NCI-H2081 treated with DMSO at 0.1 percent for 48 hours (cell line): ENCODE measurements at places on chromosomes 2 and 18.

GRCh38 chr2:28452534-28453081, 43.3 kb upstream of the PLB1 start:
- no peak for DNase-seq

GRCh38 chr18:75293591-75293990, 83.0 kb downstream of the TSHZ1 start:
- DNase-seq = no peak

DNA sequence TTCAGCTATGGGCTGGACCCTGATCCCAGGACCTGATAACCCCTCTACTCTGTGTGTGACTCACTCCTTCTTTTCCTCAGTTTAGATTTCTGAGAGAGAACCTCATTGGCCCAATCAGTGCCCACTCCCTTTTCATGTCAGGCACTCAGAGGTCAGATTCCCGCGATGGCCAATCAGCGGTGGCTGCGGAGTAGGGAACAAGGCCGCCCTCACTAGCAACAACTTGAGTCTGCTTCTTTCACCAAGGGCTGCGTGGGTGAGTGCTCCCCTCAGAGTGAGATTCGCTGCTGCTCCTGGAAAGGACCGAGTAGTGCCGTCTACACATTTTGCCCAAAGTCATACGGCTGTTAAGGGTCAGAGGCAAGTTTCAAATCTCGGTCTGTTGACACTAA, 34.7 kb downstream of the NPPC start:
- DNase-seq = no peak

- DNase-seq = no peak
Observed at GRCh38 chr2:236131073-236131692, 37.0 kb downstream of the GBX2 start.

DNA sequence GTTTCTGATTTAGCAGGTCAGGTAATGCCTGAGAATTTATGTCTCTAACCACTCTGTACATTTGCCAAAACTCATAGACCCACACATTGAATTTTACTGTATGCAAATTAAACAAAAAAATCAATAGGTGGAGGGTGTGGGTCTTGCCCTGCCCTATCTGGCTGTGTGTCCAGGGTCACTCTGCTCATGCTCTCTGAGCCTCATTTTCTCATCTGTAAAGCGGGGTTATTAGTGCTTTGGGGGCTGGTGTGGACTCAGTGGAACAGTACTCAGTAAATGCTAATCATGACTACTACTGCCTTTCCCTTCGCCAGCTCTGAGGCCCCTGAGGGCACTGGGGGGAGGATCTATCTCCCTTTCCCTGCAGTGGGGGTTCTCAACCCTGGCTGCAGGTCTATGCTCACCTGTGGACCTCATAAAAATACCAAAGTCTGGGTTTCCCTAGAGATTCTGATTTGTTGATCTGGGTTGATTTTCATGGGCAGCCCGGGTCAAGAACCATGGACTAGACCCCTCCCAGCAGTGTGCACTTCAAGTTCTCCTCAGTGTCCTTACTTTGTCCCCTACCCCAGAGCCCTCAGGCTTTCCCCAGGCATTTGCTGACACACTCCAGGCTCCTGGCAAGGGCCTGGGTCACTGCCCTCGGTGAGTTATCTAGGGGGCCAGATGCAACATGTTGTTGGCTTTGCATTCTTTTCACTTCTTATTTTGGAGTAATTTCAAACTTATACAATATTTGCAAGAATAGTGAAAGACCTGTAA, 27.5 kb downstream of the MTHFD2 start:
- no peak for DNase-seq

DNA sequence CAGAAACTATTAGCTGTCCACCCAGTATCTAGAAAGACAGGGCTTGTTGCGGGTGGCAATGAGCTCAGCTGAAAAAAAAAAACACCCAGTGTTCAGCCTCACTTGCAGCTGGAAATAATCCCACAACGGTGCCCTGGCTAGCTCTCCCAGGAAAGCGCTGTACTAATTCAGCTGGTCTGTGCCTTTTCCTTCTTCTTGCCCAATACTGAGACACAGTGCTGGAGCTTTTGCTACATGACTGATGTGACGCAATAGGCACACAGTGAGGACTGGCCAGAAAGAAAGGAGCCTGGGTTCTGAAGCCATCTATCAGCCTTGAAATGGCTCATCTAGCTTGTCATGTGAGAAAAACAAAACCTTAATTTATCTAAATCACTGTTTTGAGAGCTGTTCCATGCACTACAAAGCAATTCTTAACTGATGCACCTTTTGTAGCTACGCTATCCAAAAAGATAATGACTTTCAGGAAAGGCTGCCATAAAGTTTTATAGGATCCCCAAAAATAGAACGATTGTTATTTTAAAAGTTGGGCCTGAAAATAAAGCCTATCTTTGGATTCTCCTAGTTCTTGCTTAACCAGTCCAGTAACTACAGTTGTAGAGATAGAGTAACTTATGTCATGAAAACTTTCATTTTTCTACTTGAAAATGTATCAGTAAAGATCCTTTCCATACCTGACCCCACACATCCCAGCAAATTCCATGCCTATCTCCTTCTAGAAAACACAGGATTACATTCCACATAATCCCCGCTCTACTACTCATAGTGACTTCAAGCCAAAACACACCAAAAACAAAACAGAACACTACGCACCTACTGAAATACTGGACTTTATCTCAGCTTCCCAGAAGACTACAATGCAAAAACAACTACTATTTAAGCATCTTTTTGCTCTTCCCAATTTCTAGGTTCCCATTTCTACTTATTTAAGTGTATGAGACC, 15.9 kb downstream of the KIDINS220 start:
- DNase-seq = no peak

GRCh38 chr18:50696929-50697328, 122.9 kb downstream of the MRO start:
- no peak for DNase-seq

DNA sequence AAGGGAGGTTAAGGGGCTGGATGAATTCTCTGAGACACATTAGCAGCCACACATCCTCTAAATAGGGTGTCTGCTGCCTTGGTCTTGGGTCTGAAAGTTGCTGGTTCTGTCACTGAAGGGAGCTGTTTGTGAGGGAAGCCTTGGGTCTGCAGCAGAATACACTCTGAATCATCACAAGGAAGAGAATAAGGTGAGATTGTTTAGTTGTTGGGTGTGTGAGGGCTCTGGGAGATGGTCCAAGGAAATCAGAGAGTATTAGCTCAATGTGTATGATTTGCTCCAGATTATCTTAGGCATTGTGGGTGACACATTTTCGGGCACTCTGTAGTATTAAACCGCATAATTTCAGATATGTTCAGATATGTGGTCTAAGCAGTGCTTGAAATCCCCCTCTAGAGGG, 548.5 kb downstream of the SLC4A3 start:
- DNase-seq = no peak

DNA sequence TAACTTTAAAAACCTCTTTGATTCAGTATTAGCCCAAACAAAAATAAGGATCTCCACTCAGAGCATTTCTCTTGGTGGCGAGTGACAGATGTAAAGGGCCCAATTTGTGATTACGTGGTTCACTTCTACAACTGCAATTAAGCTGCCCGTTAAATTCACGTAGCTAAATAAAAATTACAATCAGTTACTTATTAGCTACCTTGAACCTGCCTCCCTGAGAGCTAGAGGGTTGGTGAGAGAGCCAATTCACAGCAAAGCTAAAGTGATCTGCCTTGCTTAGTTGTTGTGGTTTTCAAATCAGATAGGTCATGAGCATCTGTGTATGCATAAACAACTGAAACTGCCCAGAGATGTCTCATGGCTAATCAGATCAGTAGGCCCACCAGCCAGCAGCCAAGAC, 156.7 kb downstream of the RNF152 start:
- DNase-seq = no peak

- DNase-seq = no peak
Observed at GRCh38 chr2:19403785-19404184, 45.4 kb upstream of the OSR1 start.

GRCh38 chr2:44680424-44680971, 261.0 kb upstream of the SIX3 start:
- DNase-seq = no peak

- no peak for DNase-seq
Observed at GRCh38 chr18:58373481-58373880, 255.4 kb downstream of the ALPK2 start.

DNA sequence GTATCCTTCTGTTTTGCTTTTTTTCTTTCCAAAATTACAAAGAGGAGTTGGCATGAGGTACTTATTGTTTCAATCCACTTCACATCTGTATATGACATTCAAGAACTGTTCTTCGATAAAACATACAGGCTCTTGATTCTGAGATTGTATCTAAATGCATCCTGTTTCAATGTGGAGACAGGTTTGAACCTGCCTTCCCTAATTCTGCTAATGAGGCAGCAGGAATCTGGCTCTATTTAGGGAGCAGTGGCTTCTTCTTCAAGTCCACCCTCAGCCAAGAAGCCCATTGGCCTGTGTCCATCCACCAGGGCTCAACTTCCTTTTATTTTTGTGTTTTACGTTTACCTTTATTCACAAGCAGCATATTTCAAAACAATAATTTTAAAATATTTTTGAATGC, 84.8 kb upstream of the PIK3C3 start:
- DNase-seq = no peak

DNA sequence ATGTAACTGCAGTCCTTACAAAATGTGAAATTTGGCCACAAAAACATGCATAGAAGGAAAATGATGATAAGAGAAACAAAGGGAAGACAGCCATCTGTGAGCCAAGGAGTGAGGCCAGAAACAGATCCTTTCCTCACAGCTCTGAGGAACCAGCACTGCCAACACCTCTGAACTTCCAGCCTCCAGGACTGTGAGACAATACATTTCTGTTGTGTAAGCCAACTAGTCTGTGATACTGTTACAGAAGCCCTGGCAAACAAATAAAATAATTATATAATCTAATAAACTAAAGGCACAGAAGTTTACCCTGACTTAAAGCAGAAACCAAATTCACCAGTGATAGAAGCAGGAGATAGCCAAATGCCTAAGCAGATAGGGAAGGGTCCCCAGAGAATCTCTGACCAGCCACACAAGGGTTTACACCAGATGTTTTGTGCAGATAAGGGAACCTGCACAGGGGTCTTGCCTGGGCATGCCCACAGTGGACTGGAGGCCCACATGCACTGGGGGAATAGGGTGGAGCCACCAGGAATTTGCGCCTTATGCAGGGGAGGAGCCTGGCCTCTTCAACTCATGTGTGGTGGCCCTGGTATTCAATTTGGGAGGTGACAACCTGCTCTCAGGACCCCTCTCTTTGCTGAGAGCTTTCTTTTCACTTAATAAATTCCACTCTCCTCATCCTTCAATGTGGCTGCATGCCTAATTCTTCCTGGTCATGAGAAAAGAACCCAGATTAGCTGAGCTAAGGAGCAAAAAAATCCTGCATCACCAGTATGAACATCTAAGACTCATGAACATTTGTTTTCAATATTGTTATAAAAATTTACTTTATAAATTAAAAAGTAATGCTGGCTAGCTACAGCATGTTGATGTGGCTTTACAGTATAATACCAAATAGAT, 3.8 kb upstream of the GCC2 start:
- no peak for DNase-seq

GRCh38 chr18:32422201-32422600, 48.5 kb downstream of the GAREM1 start:
- no peak for DNase-seq

GRCh38 chr2:132640116-132640515, 29.9 kb downstream of the LYPD1 start:
- no peak for DNase-seq

DNA sequence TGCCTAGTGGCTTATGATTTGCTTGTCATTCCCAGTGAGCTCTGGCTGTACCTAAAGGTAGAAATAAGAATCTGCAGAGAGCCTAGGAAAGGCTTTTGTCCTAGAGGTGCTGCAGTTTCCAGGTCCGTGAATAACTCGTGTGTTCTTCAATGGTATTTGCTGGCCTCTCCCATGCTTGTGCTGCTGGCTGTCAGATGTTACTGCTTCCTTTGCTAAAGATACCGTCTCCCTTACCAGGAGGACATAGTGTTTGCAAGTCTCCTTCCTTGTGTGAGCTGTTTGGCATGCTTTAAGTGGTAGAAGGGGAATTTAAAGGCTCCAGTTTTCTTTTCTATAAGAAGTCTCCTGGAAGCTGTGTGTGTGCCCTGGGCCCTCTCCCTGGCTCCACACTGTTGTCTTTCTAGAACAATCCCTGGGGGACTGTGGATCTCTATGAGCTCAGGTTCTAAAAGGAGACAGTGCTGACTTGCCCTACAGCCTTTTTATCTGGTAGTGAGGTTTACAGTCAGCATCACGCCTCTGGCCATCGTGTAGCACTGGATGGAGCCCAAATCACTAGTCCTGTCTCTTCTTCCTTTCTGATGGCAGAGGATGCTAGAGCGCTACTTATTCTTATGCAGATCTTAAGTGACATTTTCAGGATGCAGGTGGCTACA, 65.8 kb downstream of the RNF144A start:
- DNase-seq = no peak

DNA sequence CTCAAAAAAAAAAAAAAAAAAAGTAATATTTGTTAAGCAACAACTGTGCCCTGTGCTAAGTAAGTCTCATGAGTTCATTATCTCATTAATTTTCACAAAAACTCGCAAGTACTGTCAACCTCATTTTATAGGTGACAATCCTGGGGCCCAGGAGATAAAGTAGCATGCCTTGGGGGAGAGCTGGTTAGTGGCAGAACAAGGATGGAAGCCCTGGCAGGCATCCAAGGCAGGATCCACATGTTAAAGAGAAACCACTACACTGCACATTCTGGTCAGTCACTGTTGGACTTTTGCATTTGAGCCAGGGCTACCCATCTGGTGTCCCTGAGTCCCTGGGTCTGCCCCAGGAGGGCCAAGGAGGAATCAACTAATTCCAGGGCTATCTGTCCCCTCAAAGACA, 54.6 kb downstream of the ZFP36L2 start:
- DNase-seq = no peak

- DNase-seq = no peak
Observed at GRCh38 chr2:165927353-165927752, 26.2 kb downstream of the TTC21B start.

GRCh38 chr18:52289392-52289791, 50.6 kb upstream of the DCC start:
- no peak for DNase-seq

DNA sequence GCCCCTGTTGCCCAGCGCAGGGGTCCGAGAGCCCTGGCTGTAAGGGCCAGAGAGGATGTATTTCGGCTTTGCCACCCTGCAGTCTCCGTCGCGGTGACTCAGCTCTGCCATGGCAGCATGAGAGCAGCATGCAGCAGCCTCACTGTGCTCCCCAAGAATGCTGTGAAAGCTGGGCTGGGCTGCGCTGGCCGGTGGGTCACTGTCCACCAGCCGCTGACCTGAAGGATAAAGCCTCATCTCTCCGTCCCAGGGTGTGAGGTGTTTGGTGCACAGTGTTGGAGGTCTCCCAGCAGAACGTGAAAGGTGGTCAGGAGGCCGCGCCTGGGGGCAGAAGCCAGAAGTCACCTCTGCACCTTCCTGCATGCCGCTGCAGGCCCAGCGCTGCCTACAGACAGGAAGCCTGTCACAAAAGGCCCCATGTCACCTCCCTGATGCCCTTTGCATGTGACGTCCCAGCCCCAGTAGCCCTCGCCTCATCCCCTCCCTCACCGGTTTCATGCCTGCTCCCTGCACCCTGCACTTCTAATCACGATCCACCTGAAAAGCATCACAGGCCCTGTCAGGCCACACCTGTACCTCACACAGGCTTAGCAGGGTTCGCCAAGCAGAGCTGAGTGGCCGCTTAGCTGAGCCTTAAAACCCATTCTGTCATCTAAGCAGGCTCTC, 342.1 kb downstream of the EIPR1 start:
- DNase-seq = no peak

- no peak for DNase-seq
Observed at GRCh38 chr2:27689424-27689823, 25.7 kb downstream of the SLC4A1AP start.

- DNase-seq = no peak
Observed at GRCh38 chr2:38535744-38536506, 66.8 kb downstream of the HNRNPLL start.

GRCh38 chr2:12064153-12064552, 317.7 kb downstream of the LPIN1 start:
- no peak for DNase-seq
